Femur (tissue), 1 donor: ENCODE measurements at places on chromosomes 7 and 10.

GRCh38 chr7:69681181-69681580 lies 82.9 kb downstream of the AUTS2 start:
- DNase-seq: no peak

DNA sequence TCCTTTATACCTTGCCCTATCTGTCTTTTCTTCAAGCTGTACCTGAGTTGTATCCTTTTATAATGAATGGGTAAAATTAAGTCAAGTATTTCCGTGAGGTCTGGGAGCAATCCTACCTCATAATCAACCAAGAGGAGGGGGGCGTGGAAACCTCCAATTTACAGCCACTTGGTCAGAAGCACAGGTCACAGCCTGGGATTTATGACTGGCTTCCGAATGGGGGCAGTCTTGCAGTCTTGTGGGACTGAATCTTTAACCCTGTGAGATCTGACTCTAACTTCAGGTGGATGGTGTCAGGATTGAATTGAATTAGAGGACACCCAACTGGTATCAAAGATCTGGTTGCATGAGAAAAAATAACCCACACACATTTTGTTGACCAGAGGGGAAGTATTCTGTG lies 23.5 kb upstream of the KCNMA1 start:
- no peak for DNase-seq

GRCh38 chr7:148135116-148135515 lies 455.4 kb upstream of the C7orf33 start:
- no peak for DNase-seq

- DNase-seq: no peak
These were observed 37.2 kb downstream of the LRMDA start for GRCh38 chr10:75468612-75469005.
